ENCODE measurements at places on chromosomes 2 and 18.

DNA sequence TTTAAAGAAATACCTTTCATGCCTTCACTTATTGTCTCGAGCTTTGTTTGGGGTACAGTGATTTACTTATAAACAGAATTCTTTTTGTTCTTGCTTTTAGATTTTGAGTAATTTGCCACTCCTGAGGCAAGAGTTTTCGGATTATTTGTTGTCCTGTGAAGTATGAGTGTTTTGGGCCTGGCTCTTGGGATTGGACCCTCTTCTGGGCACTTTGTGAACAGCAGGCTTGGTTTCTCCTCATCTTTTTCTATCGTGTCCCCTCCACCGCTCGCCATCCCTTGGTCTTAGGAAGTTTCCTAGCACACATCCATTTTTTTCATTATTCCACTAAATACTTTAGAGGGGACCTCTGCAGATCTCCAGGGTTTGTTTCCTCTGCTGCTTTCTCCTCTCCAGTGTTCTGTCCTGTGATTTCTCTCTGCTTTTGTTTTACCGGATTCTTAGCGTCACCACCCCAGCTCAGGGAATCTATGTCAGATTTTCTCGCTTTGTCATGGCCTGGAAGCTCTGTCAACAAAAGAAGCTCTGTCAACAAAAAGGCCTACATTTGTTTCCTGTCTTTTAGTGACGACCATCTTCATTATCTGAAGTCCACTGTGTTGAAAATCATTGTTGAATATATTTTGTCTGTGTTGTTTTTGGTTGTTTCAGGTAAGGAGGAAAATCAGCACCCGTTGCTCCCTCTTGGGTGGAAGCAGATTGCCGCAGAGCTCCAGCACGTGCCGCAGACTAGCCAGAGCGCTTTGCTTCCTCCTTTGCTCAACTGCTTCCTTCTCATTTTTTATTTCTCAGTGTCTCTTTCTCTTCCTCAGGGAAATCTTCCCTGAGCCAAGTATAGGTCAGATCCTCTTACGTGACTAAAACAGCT lies 27.8 kb downstream of the ANKRD62 start:
- DNase-seq = no peak

DNA sequence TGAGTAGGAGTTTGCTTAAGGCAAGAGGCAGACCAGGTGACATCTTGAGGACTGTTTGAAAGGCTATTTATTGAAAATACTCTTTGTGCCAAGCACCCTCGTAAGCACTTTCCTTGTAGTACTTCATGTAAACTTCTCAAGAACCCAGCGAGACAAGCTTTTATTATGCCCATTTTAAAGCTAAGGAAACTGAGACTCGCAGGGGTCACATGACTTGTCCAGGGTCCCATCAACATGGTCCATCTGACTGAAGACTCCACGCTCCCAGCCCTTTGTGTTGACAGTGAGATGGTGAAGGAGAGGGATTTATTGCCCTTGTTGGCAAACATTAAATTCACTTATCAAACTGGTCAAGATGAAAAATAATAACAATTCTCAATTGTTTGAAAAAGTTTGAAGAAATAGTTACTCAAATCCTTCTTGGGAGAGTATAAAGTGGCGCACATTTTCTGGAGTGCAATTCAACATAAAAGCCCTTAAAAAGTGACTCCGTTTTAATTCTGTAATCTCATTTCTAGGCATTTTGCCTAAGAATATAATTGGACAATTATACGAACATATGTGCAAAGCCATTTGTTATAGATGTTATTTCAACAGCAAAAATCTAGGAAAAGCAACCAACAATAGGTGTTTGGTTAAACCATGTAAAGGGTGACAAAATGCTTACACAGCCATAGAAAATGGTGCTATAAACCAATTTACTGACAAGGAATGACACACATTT lies 270.5 kb upstream of the NCKAP5 start:
- DNase-seq = no peak

- no peak for DNase-seq
These were observed 231.7 kb downstream of the PARD3B start for GRCh38 chr2:204776781-204777559.

DNA sequence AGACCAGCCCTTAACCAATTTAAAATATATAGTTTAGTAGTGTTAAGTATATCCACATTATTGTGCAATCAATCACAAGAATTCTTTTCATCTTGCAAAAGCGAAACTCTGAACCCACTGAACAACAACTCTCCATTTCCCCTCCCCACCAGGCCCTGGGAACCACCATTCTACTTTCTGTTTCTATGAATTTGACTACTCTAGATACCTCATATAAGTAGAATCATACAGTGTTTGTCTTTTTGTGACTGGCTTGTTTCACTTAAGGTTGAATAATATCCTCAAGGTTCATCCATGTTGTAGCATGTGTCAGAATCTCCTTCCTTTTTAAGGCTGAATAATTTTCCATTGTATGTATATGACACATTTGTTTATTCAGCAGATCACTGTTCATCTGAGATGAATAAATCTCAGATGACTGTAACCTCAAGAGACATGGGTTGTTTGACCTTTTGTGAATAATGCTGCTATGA lies 8.1 kb upstream of the SOS1 start:
- DNase-seq = no peak

DNA sequence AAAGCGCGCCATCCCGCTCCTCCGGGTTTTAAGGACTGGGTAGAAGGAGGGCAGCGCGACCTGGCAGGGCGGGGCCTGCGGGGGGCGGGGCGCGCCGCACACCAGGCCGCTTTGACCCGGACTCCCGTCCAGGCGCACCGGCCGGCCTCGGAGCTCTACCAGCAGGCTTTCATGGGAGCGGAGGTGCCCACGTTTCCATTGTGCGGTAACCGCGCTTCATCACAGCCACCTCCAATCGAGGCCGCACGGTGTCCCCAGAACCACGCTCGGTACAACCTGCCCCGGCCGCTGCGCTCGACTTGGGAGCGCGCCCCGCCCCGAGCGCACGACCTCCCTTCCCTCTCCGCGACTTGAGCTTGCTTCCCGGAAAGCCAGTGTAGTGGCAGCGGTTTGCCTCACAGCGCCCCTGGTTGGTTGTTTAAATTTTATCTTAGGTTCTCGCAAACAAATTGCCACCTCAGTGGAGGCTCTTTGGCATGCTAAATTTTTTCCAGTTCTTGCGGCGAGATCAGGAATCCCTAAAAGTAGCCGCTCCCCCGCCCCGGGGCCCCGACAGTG lies 280 bp upstream of the CYP1B1 start:
- peak; percentile 74 for DNase-seq

GRCh38 chr2:7012141-7012764 lies 95.0 kb downstream of the RNF144A start:
- DNase-seq = no peak

- DNase-seq = no peak
These were observed 18.8 kb downstream of the YPEL5 start for GRCh38 chr2:30165617-30166016.

DNA sequence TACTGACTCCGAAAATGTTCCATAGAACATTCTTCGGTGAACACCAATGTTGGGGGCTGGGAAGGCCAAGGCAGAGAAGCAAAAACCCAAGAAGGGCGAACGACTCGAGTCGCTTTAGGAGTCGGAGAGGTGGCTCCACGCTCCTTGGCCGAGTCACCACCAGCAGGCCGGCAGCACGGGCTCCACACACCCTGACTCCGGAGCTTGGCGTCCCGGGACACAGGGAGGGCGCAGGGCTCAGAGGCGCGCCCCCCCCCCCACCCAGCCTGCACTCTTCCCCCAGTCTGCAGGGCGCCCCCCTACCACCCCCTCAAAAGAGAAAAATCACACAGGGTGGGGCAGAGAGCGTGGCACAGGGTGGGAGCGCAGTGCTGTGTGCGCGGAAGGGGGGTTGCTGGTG lies 7.5 kb upstream of the ADI1 start:
- no peak for DNase-seq

GRCh38 chr18:54086046-54086802 lies 138.2 kb downstream of the MBD2 start:
- no peak for DNase-seq

- no peak for DNase-seq
These were observed 17.1 kb upstream of the ARHGAP28 start for GRCh38 chr18:6712401-6712800.

DNA sequence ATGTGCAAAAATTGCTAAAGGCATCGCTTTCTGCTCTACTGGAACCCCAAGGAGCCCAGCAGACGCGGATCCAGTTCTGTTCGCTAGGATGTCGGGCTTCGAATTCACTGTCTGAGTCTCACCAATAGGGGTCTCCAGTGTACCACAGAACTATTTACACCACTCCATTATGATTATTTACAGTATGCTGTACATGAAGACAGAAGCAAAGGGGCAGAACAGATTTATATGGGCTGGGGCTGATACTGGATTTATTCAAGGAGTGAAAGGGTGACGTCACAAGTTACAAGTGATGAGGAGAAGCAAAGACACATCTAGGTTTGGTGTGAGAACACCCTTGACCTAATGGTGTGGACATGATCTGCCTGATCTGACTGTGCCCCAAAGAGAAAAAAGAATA lies 185.3 kb upstream of the ATP5MC3 start:
- DNase-seq = peak; percentile 62

DNA sequence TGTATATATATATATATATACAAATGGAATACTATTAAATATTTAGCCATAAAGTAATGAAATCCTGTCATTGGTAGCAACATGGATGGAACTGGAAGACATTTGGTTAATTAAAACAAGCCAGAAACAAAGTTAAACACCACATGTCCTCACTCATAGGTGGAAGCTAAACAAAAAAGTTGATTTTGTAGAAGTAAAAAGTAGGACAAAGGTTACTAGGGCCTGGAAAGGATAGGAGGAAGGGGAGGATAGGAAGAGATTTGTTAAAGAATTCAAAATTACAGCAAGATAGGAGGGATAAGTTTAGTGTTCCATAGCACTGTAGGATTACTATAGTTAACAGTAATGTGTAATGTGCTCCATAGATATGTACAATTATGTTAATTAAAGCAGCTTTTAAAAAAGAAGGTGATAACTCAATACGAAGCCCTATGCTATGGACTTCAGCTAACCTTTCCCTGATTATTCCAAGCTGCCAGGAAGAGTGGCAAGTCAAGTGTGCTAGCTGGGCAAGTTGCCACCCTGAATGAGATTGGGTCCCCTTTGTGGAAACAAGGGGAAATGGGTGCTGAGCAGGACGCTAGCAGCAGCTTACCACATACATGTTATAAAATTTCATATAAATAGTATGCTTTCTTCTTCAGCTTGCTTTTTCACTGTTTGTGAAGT lies 12.3 kb downstream of the MERTK start:
- no peak for DNase-seq

- DNase-seq = no peak
These were observed 695.6 kb upstream of the GCFC2 start for GRCh38 chr2:76406134-76406855.

GRCh38 chr18:59210299-59210698 lies 9.7 kb upstream of the GRP start:
- DNase-seq = no peak

DNA sequence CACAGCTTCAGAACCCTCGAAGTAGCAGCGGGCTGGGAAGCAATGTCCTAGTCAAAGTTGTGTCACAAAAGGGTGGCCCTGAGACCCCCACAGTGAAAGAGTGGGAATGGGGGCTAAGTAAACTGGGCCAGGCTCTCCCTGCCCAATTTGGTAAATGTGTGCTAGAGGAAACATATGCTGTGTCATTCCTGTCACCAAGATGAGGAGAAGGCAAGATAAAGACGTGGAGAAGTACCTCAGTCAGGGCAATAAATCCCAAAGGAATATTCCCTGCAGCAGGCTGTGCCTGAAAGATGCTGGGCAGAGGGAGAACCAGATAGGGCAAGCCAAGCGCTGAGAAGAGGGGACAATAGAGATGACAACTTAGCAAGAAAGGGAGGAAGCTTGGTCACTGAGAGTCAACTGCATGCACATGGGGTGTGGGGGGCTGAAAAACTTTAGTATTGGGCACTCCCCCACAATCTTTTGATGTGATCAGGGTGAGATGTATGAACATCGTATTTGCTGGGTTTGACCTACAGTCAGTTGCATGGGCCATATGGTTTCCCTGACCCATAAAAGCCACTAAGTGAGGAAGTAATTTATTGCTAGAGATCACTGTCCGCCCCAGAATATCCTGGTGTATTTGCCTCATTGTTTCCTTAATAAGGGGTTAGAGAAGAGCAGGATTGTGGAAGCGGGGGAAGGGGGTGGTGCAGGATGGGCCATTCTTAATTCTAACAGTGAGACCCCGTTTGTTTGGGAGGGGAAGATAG lies 49.9 kb upstream of the CXCR4 start:
- no peak for DNase-seq

All from SW480 (cell line).